ENCODE measurements at places on chromosomes 1 and 21.

- DNase-seq, result no peak
Observed at GRCh38 chr1:53331446-53332185, 3.7 kb upstream of the LRP8 start.

DNA sequence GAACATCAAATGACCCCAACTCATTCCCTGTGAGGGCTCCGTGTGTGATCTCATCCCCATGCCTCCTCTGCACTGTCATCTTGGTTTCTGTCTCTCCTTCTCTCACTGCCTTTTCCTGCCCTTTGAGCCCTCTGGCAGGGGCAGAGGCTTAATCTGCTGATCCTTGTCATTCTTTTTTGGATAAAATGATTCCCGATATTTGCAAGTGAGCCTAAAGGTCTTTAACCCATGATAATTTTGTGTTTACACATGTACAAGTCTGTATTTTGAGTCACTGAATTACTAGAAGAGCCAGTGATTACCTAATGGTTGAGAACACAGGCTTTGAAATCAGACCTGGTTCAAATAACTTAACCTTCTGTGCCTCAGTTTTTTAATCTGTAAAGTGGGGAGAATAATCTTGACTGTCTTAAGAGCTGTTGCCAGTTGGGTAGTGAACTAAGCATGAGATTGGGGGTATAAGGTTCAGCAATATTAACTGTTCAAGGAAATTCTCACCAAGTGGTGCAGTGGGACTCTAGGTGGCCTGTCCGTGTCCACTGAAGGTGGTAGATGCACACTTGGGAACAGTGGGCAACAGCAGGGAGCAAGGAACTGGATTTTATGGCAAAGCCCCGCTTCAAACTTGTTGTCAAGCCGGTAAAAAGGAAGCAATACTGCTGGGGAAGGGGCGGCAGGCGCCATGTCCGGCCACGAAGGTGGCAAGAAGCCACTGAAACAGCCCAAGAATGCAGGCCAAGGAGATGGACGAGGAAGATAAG, 1.6 kb downstream of the ECHDC2 start:
- no peak for DNase-seq

DNA sequence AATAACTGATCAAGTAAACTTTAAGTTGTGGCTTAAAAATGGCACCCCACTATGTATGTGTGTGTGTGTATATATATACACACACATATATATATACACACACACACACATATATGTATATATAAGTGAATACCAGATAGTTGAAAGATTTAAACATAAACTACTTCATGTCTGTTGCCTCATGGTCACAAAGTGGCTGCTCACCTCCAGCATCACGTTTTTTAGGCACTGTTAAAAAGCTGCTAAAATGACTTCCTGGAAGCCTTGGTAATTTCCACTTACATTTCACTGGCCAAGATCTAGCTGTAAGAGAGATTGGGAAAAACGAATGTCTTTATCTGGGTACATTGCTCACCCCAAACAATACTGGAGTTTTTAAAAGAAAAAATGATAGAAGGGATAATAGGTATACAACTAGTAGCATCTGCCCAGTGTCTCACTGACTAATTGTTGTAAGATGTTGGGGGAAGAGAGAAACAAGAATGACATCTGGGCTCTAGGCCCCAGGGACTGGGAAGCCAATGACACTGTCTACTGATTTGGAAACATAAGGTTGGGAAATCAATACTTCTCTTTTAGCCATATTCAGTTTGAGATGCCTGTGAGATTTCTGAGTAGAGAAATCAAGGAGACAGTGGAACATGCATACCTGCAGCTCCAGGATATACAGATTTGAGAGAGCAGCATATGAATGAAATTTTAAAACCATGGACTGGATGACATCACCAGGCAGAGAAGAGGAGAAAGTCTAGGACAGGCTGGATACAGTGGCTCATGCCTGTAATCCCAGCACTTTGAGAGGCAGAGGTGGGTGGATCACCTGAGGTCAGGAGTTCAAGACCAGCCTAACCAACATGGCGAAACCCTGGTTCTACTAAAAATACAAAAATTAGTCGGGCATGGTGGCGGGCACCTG, 42.8 kb downstream of the CLDN14 start:
- DNase-seq, result no peak

DNA sequence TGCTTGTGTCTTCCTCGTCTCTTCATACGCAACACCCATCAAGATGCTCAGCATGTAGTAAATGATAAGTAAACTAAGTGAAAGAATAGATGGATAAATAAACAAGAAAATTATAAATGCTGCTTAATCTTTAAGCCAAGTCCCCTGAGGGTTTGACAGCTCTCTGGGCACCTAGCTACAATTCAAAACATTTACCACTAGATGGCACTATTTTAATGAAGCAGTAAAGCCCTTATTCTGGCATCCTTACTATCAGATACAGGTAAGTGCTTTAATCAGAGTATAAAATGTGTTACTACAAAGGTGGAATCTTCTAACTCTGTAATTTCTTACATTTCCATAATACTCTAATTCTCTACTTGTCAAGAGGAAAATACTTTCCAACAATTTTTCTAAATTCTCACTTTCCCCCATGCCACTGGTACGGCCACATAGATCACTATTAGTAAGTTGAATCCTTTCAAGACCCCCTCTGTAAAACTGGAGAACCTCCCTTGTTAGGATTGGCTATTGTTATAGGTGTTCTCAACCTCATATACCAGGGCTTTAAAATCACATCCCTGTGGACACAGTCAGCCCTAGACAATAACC, 137.8 kb downstream of the BARHL2 start:
- no peak for DNase-seq

GRCh38 chr1:244674446-244674845, 21.5 kb downstream of the DESI2 start:
- no peak for DNase-seq

GRCh38 chr1:31789259-31790065, 25.3 kb upstream of the ADGRB2 start:
- DNase-seq, result peak; percentile 98

- DNase-seq, result no peak
Observed at GRCh38 chr1:75334876-75335389, 200.7 kb downstream of the LHX8 start.

DNA sequence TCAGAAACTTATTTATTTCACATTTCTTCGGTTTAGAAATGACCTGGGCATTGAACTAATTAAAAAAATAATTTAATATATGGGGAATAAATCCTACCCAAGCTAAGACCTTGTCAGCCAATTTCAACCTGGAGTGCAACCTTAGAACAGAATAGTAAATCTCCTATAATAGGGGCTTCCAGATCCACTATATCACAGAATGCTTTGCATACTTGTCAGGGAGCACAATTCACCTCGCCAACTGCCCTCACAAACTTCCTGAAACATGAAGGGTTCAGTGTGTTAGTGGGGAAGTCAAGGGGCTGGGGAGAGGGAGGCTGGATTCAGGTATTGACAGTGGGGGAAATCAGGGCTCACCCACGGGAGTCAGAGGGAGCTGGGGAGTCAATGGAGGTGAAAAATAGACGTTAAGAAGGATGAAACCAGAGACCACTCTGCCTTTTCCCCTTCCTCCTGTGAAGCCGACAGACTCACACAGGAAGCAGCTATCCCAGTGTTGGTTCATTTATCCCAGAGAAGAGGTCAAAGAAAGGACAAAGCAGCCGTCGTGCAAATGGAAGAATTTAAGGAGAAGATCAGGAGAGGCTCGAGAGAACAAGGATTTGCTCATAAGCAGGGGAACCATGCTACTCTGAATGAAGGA, 453.3 kb downstream of the NUF2 start:
- DNase-seq, result no peak
